Chondrocyte (in vitro differentiated cells): ENCODE measurements at places on chromosomes 1 and 21. TPM values are rescaled to one million over a fixed set of nuclear protein-coding genes. Genes with fewer than 3 reads are reported as not detected.

Gene IRF6
- total RNA-seq: 0.13 to 0.25 TPM in 2 of 3 replicates, not detected in the other

Gene TMEM52
- total RNA-seq: 0.67 to 0.90 TPM (median 0.68 TPM) in 3 replicates

Gene KLF17
- total RNA-seq: 0.18 TPM in 1 of 3 replicates, not detected in the others

Gene SIPA1L2
- total RNA-seq: 8.9 to 9.5 TPM (median 9.0 TPM) in 3 replicates
